ENCODE measurements at places on chromosomes 4 and X.

GRCh38 chrX:149004936-149005335, 500.2 kb downstream of the IDS start:
- H3K4me3 ChIP-seq, result no peak overlapping the region
- no peaks in the 10 kb centered on the region for H3K36me3 ChIP-seq
- H3K27me3 ChIP-seq, result no peaks in the 10 kb centered on the region
- no peaks in the 10 kb centered on the region for H3K4me1 ChIP-seq
- DNase-seq, result peak; percentile 13
- H3K27ac ChIP-seq, result no peak overlapping the region

GRCh38 chr4:76296286-76296820, 10.2 kb upstream of the STBD1 start:
- no peak overlapping the region for H3K27ac ChIP-seq
- no peaks in the 10 kb centered on the region for H3K4me1 ChIP-seq
- H3K27me3 ChIP-seq, result no peaks in the 10 kb centered on the region
- H3K4me3 ChIP-seq, result no peak overlapping the region

DNA sequence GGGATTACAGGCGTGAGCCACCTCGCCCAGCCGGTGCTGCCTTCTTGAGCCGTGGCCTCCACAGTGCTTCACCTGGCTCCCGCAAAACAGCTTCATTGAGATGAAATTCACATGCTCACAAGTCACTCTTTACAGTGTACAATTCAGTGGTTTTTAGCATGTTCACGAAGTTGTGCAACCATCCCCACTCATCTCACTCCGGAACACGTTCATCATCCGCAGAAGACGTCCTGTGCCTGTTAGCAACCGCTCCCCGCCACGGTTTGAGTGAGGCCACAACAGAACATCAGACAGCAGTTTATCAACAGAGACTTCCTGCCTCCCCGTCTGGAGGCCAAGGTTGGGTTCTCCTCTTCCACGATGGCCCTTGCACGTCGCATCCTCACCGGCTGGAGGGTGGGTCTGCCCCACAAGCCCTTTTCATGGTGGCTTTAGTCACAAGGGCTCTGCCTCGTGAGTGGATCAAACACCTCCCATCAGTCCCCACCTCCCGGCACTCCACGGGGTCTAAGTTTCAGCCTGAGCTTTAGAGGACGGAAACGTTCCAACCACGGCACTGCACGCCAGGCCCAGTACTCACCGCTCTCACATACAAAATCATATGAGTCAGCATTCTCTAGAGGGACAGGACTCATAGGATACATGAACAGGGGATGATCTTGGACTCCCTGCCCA, 29.6 kb upstream of the SPON2 start:
- no peak overlapping the region for H3K27ac ChIP-seq
- no peaks in the 10 kb centered on the region for H3K4me1 ChIP-seq
- no peaks in the 10 kb centered on the region for H3K36me3 ChIP-seq
- H3K27me3 ChIP-seq, result no peaks in the 10 kb centered on the region
- DNase-seq, result no peak
- H3K4me3 ChIP-seq, result no peak overlapping the region

GRCh38 chrX:153379508-153379907, 21.6 kb downstream of the PNMA6E start:
- no peaks in the 10 kb centered on the region for H3K27me3 ChIP-seq
- no peak overlapping the region for H3K27ac ChIP-seq
- no peaks in the 10 kb centered on the region for H3K4me1 ChIP-seq
- DNase-seq, result no peak
- no peak overlapping the region for H3K4me3 ChIP-seq
- H3K36me3 ChIP-seq, result no peaks in the 10 kb centered on the region

DNA sequence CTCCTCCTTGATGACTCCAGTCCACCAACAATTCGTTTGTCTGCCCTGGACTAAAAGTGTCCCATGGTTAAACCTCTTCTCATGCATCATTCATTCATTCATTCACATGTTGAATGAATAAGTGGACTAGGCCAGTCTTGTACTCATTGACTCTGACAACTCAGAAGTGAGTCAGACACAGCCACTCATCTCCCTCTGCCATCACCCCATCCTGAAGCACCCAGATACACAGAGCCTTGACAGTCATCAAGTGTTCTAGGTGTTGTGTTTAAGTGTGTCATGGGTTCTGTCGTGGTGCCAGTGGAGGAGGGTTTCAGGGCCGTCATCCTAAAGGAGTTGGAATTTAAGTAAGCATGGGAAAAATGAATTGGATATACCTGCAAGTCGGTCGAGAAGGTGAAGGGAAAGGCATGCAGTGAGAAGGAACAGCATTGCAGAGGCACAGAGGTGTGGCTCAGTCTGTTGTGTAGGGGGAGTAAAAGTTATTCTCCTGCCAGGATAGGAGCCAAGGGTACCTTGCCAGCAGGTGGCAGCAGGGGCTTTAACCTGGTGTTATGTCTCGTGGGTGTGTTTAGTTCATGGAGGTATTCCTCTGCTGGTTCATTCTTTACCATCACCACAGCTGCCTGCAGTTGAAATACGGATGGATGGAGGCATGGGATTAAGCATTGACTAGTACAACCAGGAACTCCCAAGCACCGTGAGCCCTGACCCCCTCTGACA, 18.3 kb downstream of the MAGED2 start:
- H3K4me3 ChIP-seq, result no peak overlapping the region
- no peaks in the 10 kb centered on the region for H3K4me1 ChIP-seq
- no peak for DNase-seq
- H3K27ac ChIP-seq, result no peak overlapping the region
- no peaks in the 10 kb centered on the region for H3K27me3 ChIP-seq
- no peaks in the 10 kb centered on the region for H3K36me3 ChIP-seq

DNA sequence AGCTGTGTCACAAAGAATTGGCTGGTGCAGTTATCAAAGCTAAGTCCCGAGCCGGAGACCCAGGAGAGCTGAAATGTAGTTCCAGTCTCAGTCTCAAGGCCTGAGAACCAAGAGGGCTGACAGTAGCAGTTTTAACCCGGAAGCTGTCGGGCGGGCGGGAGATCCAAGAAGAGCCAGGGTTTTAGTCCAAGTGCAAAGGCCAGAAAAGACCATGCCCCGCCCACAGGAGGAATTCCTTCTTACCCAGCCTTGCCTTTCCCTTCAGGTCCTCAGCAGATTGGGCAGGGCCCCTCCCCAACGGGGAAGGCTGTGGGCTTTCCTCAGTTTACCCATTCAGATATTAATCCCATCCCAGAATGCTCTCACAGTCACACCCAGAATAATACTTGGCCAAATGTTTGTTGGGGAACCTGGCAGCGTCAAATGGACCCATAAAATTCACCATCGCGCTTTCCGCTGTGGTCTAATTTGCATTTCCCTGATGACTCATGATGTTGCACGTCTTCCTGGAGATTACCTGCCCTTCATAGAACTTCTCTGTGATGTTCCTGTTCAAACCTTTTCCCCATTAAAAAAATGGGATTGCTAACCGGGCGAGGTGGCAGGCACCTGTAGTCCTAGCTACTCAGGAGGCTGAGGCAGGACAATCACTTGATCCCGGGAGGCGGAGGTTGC, 16.2 kb downstream of the MAEA start:
- no peak overlapping the region for H3K27ac ChIP-seq
- no peak for DNase-seq
- no peaks in the 10 kb centered on the region for H3K27me3 ChIP-seq
- H3K4me1 ChIP-seq, result peaks cover 4% of the 10 kb centered on the region
- no peak overlapping the region for H3K4me3 ChIP-seq

- H3K4me1 ChIP-seq, result no peaks in the 10 kb centered on the region
- H3K27ac ChIP-seq, result no peak overlapping the region
- no peak overlapping the region for H3K4me3 ChIP-seq
- no peaks in the 10 kb centered on the region for H3K27me3 ChIP-seq
- no peaks in the 10 kb centered on the region for H3K36me3 ChIP-seq
Observed at GRCh38 chr4:21858971-21859370, 89.6 kb downstream of the KCNIP4 start.

DNA sequence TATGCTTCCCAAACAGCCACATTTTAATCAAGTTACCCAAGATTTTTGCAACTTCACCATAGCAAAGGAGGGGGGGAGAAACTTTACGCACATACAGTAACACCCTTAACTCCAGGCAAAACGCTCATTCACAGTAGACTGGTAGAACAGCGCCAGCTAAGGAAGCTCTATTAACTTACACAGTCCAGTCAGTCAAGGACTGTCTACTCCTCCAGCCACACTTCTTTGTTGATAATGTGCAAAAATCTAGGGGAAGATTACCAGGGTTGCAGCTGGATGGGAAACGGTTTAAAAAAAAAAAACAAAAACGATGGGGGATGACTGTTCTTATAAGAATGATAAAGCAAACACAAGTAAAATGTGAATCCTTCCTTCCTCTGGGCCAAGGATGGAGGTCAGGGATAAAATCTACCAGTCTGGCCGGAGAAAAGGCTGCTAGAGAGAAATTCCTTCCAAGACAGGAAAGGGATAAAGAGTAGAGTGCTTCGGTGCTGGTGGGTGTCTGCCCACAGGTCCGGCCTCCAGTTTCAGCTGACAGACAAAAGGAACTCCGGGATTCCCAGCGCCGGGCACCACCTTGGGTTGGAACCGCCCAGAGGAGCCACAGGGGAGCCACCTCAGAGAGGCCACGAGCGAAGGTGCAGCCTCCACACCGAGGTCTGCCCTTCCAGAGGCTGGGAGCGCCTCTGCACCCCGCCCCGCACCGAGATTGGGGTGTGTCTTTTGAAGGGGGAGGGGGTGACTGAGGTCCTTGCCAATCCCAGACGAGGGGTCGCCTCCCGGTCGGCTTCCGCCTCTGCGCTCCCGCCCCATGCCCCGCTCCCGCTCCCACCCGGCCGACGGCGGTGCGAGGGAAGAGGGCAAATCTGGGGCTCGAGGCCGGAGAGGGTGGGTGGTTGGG, 811 bp downstream of the ANKRD50 start:
- no peaks in the 10 kb centered on the region for H3K27me3 ChIP-seq
- peak overlapping the region; percentile 59 for H3K4me3 ChIP-seq
- H3K4me1 ChIP-seq, result peaks cover 40% of the 10 kb centered on the region
- peak overlapping the region; percentile 96 for H3K27ac ChIP-seq

GRCh38 chr4:27081675-27082586, 221.3 kb downstream of the STIM2 start:
- H3K4me1 ChIP-seq, result peaks cover 13% of the 10 kb centered on the region
- no peak overlapping the region for H3K4me3 ChIP-seq
- no peak for DNase-seq
- no peaks in the 10 kb centered on the region for H3K36me3 ChIP-seq

DNA sequence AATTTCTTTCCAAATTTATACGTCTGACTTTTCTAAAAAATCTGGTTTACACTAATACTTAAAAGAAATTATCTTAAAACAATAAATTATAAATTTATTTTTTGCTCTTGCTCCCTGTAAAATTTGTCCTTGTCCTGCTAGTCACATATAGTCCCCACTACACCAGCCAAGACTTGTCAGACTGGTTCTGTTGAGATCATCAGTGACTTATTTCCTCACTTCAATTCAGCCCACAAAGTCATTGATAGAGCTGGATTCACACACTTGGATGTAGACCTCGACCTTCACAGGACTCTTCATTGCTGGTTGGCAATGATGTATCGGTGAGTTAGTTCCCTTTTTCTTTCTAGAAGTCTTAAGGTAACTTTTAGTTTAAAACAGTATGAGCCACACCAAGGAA, at the start of gene TMPRSS11E:
Gene TMPRSS11E (plus strand): TSS at position 263 of the 400 bp plus-strand sequence. CDS start 50 bp downstream, at position 313.
- H3K27me3 ChIP-seq, result no peaks in the 10 kb centered on the region
- no peaks in the 10 kb centered on the region for H3K4me1 ChIP-seq

- H3K27ac ChIP-seq, result no peak overlapping the region
- DNase-seq, result no peak
- no peaks in the 10 kb centered on the region for H3K27me3 ChIP-seq
- H3K4me3 ChIP-seq, result no peak overlapping the region
- no peaks in the 10 kb centered on the region for H3K36me3 ChIP-seq
Observed at GRCh38 chrX:50075630-50076339, 125.0 kb downstream of the AKAP4 start.

GRCh38 chr4:33104273-33104672, 2384.1 kb downstream of the PCDH7 start:
- DNase-seq, result no peak
- H3K4me1 ChIP-seq, result no peaks in the 10 kb centered on the region
- no peak overlapping the region for H3K27ac ChIP-seq
- H3K4me3 ChIP-seq, result no peak overlapping the region
- H3K36me3 ChIP-seq, result no peaks in the 10 kb centered on the region

GRCh38 chrX:40761762-40762161, 26.4 kb upstream of the MED14 start:
- H3K4me3 ChIP-seq, result no peak overlapping the region
- H3K36me3 ChIP-seq, result no peaks in the 10 kb centered on the region

DNA sequence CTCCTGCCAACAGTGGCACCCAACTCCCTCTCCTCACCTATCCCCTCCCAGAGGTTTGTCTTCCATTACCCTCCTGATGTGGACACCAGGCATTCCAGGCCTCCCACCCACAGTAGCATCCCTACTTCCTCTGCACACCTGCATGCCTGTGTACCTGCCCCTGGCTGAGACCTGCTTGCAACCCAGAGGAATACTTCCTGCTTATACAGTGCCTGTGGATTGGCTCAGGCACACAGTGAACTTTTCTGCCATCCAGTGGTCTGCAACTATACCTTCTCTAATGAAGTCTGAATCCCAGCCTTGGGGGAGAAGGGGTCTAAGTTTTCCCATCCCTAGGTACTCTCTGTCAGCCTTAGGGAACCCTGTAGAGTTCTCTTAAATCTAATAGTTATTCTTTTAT, 169.9 kb downstream of the IQCM start:
- H3K27me3 ChIP-seq, result no peaks in the 10 kb centered on the region
- no peaks in the 10 kb centered on the region for H3K4me1 ChIP-seq
- no peak overlapping the region for H3K27ac ChIP-seq
- no peak overlapping the region for H3K4me3 ChIP-seq

DNA sequence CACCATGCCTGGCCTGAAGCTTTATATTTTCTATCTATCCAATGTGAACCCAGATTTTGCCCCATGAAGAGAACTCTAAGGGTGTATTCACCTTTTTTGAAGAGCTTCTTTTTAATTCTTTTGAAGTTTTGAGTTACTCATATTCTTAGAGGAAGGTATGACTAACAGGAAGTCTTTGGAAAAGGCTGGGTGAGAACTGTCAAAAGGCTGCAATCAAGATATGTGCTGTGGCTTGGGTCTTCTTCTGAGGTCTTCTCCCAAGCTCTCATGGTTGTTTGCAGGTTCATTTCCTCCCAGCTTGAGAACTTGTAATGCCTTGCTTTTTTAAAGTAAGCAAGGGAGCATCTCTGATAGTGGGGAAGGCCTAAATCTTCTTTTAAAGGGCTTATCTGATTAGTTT, 3.1 kb upstream of the C4orf17 start:
- no peaks in the 10 kb centered on the region for H3K4me1 ChIP-seq
- DNase-seq, result no peak
- no peak overlapping the region for H3K4me3 ChIP-seq
- no peaks in the 10 kb centered on the region for H3K27me3 ChIP-seq
- no peak overlapping the region for H3K27ac ChIP-seq
- H3K36me3 ChIP-seq, result no peaks in the 10 kb centered on the region

DNA sequence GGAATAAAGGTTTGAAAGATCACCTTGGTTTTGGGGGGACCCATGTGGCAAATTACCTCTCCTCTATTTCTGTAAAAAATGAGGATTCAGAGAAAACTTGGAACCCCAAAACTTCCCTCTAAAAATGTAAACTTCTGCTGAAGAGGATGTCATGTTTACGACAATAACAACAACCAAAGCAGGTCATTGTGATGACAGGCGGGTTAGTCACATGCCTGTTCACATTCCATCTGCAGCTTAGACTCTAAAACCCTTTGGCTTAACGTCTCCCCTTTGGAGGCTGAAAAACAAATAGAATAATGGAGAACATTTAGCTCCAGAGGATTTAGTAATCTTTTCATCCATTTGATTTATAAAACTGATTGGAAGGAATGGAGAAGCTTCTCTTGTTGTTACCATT, 75.0 kb upstream of the FAM9C start:
- H3K4me3 ChIP-seq, result no peak overlapping the region
- no peak overlapping the region for H3K27ac ChIP-seq
- no peaks in the 10 kb centered on the region for H3K27me3 ChIP-seq
- no peaks in the 10 kb centered on the region for H3K36me3 ChIP-seq
- peak; percentile 55 for DNase-seq
